ENCODE measurements at places on chromosomes 16 and 17.

DNA sequence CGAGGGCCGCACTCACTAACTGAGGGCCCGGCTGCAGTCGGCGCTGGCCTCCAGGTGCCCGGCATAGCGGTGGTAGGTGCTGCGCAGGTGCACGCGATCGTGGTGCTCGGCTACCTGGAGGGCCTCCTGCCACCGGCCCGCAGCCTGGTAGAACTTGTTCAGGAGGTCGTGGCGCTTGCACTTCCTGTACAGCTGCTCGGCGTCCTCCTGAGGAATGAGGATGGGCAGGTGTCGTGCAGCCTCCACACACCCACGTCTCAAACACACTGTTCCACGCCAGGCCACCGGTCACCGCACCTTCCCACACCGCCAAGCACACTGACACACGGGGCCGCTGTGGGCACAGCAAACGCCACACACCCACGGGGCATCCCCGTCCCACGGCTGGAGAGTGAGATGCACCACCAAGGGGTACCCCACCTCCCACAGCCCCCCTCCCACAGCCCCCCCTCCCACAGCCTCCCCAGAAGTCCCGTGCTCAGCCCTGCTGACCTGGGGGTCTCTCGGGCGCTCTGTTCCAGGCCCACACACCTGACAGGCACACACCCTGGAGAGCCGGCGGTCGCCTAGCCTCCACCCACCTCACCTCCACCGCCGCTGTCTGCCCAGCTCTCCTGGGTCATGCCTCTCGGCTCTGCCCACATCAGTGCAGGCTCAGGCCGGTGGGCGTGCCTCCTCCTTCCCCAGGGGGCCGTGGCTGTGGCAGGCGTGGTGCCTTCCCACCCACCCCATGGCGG lies 7.4 kb upstream of the TMEM204 start:
- DNase-seq = no peak

DNA sequence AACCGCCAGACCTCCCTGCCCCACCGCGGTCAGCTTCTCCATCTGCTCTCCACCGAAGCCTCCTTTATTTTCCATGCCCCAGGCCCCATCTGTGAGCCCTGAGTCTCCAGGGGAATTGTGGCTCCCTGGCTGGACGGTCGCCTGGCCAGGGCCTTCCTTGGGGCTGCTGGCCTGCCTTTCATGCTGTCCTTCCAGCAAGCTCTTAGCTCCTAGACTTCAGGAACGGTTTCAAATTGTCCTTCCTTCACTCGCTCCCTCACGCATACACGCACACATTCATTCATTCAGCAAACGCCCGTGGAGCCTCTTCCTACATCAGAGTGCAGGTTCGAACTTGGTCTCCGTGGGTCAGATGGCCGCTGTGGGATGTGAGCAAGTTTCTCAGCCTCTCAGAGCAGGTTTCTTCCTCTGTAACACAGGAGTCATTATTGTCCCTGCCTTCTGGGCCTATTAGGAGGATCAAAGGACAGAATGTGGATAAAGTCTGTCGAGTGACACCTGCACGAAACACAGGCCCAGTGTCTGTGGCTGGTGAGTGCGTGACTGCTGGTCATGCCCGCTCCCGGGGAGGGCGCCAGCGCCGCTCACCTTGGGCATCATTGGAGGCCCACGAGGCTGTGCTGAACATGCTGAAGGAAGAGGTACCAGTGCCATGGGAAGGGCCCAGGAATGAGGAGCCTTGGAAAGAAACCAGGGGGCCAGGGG lies 18.7 kb upstream of the GSE1 start:
- DNase-seq = no peak

GRCh38 chr17:29740017-29740416 lies 117.3 kb upstream of the CORO6 start:
- DNase-seq = no peak

DNA sequence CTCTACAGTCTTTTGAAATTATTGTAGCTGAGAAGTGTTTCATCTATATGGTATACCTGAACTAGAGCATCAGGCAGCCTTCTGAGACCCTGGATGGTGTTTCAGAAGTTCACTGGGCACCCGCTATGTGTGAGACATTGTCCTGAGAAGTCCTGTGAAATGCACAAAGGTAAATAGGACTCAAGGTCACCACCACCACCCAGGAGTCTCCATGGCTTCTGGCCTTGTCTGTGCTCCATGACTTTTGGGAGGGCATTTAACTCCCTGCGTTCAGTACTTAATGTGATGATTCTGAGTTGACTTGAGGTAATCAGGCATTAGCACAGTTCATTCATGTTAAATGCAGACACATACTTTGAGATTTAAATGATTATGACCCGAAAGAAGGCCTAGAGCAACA lies 1.1 kb downstream of the MLYCD start:
- DNase-seq = no peak

DNA sequence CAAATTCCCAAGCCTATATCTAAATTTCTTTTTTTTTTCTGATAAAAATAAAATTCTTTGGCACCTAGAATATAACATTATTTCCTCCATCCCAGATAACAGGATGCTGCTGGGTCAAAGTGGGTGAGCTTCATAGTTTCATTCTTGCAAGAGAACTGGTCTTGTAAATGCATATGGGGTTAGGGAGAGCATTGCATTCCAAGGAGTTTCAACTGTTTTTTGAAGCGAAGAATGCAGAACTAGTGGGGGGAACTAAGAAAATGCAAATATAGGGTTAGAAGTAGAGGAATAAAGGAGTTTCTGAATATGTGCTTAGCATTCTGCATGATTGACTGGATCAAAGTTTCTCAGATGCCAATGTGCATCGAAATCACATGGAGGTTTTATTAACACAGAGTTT lies 347.2 kb upstream of the XYLT1 start:
- no peak for DNase-seq

DNA sequence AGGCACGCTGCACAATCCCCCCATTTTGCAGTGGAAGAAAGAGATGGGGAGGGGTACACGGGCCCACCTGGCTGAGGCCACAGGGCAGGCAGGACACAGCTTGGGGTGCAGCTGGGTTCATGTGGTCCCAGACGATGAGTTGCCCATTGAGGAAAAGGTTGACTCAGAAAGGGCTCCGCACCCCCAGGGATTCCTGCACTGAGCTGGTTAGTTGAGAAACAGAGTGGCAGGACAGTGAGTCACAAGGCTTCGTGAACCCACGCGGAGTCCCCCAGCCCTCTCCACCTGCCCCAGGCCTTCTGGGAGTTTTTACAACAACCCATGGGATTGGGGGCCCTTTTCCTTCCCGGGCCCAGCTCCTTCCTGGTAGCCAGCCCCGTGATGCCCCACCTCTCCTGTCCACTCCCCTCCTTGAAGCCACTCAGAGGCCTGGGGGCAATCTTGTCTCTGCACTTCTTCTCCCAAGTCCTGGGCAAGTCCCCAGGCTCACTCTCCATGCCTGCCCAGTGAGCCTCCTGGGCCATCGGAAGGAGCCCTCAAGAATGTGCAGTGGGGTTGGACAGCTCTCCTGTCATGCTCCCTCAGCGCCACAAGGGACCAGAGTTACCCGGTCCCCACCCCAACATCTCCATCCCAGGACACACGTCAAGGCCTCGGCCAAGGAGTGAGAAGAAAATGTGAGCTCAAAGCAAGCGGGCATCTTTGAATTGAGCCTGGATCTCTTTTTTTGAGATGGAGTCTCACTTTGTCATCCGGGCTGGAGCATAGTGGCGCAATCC lies 251.2 kb downstream of the PARN start:
- no peak for DNase-seq

DNA sequence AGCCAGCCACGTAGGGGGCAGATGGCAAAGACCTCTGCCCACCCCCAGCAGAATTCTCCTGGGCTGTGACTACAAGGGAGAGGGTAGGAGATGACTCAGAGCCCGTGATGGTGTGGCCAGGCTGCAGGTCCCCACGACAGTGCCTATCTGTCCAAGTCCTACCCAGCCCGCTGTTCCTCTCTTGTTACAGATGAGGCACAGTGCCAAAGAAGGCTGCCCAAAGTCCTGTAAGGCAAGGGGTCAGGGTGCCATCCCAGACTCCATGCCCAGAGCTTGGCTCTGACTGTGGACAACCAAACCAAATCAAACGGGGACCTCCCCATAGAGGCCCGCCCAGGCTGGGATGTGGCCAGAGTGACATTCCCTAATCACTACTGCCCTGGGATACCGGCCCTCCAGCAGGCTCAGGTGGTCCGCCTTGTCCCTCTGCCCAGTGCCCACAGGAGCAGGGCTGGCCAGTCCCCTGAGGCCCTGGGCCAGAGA lies 12.6 kb upstream of the BCAR1 start:
- DNase-seq = no peak

GRCh38 chr17:38738007-38738662 lies 8.0 kb downstream of the CISD3 start:
- no peak for DNase-seq

GRCh38 chr17:66412857-66413558 lies 110.6 kb downstream of the PRKCA start:
- no peak for DNase-seq

GRCh38 chr17:5413682-5414081 lies 5.8 kb downstream of the NUP88 start:
- DNase-seq = no peak

GRCh38 chr17:47713980-47714700 lies 18.9 kb upstream of the TBX21 start:
- DNase-seq = no peak

Data from T-helper 22 cell (primary cell).